Esophagus mucosa (tissue), 1 donor: ENCODE measurements at places on chromosomes 7 and 10. TPM values are rescaled to one million over a fixed set of nuclear protein-coding genes. Genes with fewer than 3 reads are reported as not detected.

- no peak for ATAC-seq
Observed at GRCh38 chr10:61960396-61961120, 59.1 kb downstream of the ARID5B start.

- no peak for ATAC-seq
Observed at GRCh38 chr7:5635461-5636445, 145.7 kb downstream of the RNF216 start.

GRCh38 chr10:124033887-124034218 is 59.5 kb downstream of the CHST15 start:
- no peak for ATAC-seq

DNA sequence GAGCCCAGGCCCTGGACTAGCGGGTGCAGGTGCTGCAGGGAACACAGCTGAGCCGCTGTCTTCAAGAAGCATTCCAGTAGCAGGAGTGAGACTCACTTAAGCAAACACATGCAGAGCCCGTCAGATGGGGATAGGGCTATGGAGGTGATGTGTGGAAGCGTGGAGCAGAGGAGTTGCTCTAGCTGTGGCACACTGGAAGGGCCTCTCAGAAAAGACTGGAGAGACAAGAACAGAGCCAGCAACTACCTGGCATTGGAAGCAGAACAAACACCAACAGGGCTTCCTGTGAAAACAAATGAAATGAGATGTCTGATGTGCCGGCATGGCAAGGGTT is 37.8 kb upstream of the GALNTL5 start:
- ATAC-seq, result peak; percentile 10

DNA sequence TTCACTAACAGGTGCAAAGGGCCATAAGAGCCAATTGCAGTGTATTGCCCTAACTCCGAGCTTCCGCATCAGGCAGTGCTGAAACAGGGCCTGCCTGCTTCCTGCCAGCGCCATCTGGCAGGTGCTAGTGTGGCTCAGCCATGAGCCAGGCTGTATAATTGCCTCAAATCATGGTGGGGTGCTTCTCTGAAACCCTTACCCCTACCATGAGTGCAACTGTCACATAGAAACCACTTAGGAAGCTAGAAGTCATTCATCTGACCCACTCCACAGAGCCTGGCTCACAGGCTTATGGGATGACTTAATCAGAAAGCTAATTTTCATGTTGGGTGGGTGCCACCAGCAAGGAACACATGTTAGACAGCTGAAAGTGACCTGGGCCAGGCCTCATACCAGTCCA is 133.3 kb upstream of the LAMB4 start:
- ATAC-seq, result peak; percentile 8

DNA sequence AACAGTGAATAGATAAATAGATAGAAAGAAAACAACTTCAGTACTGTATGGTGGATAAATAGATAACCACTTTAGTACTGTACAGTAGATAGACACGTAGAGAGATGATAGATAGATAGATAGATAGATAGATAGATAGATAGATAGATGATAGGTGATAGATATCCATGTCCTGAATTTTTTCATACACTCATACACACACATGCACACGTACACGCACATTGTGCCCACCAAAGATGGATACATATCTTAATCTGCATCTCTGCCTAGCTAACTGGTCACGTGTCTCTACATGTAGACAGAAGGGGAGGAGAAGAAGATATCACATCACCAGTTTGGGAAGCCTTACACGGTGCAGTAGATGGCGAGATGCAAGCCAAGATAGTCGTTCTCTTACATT is 99.2 kb downstream of the ARID5B start:
- ATAC-seq, result no peak

- ATAC-seq, result no peak
Observed at GRCh38 chr10:107341281-107341680, 176.8 kb upstream of the SORCS1 start.

- ATAC-seq, result no peak
Observed at GRCh38 chr7:141045126-141045841, 28.6 kb upstream of the TMEM178B start.

Gene ARMC3
- total RNA-seq, result not detected

Gene KLF14
- not detected for total RNA-seq

Gene PRXL2A
- 209 TPM for total RNA-seq

Gene CPED1
- total RNA-seq, result 0.76 TPM

Gene SORBS1
- 23.2 TPM for total RNA-seq

Gene CRTAC1
- 1.5 TPM for total RNA-seq
